ENCODE measurements at places on chromosomes 4 and X. TPM values are rescaled to one million over a fixed set of nuclear protein-coding genes. Genes with fewer than 3 reads are reported as not detected.

PPBP gene
- 0.54 TPM for polyA plus RNA-seq

SLC10A7 gene
- polyA plus RNA-seq: 1.8 TPM

HEPH gene
- 8.1 TPM for polyA plus RNA-seq

GABRQ gene
- polyA plus RNA-seq: 2.1 TPM

DGKK gene
- polyA plus RNA-seq: not detected

SPANXB1 gene
- not detected for polyA plus RNA-seq

FGF2 gene
- 1.8 TPM for polyA plus RNA-seq

ZNF330 gene
- 12.2 TPM for polyA plus RNA-seq

SMIM31 gene
- not detected for polyA plus RNA-seq

OTC gene
- polyA plus RNA-seq: not detected

CLDN24 gene
- not detected for polyA plus RNA-seq

P2RY4 gene
- not detected for polyA plus RNA-seq

TDO2 gene
- polyA plus RNA-seq: 0.32 TPM

SOWAHB gene
- polyA plus RNA-seq: 0.29 TPM

CTAG2 gene
- polyA plus RNA-seq: not detected

CSN1S1 gene
- polyA plus RNA-seq: not detected

MAGEA8 gene
- polyA plus RNA-seq: not detected

MAGEA2B gene
- 2.6 TPM for polyA plus RNA-seq

RBM46 gene
- polyA plus RNA-seq: not detected

PLK4 gene
- 2.5 TPM for polyA plus RNA-seq

HGFAC gene
- polyA plus RNA-seq: 0.88 TPM

HSFX1 gene
- polyA plus RNA-seq: 2.5 TPM

SSX4B gene
- not detected for polyA plus RNA-seq

SFRP2 gene
- polyA plus RNA-seq: 10.1 TPM

GDPD2 gene
- polyA plus RNA-seq: 2.1 TPM

MAPK10 gene
- 31.1 TPM for polyA plus RNA-seq

ZNF732 gene
- not detected for polyA plus RNA-seq

LNX1 gene
- 6.6 TPM for polyA plus RNA-seq

NDST3 gene
- 0.17 TPM for polyA plus RNA-seq

GAGE13 gene
- polyA plus RNA-seq: not detected

ARX gene
- 1.6 TPM for polyA plus RNA-seq

RIBC1 gene
- polyA plus RNA-seq: 4.4 TPM

HERC6 gene
- polyA plus RNA-seq: 3.4 TPM

HTN1 gene
- polyA plus RNA-seq: not detected

BMPR1B gene
- polyA plus RNA-seq: 1.1 TPM

ZNF674 gene
- polyA plus RNA-seq: 0.83 TPM

TMEM164 gene
- polyA plus RNA-seq: 45.8 TPM

CPZ gene
- 2.9 TPM for polyA plus RNA-seq

CXCR3 gene
- polyA plus RNA-seq: not detected

CXCL9 gene
- not detected for polyA plus RNA-seq

SPIN4 gene
- 12.5 TPM for polyA plus RNA-seq

DNAAF6 gene
- not detected for polyA plus RNA-seq

FRG2 gene
- not detected for polyA plus RNA-seq

NSUN7 gene
- 6.9 TPM for polyA plus RNA-seq

AGA gene
- 10.4 TPM for polyA plus RNA-seq

F8A3 gene
- polyA plus RNA-seq: 7.9 TPM

SLBP gene
- 84.2 TPM for polyA plus RNA-seq

PAGE4 gene
- polyA plus RNA-seq: not detected

S100G gene
- polyA plus RNA-seq: not detected

TCEAL5 gene
- polyA plus RNA-seq: 38.4 TPM

WDR17 gene
- 1.6 TPM for polyA plus RNA-seq

CLIC2 gene
- 0.64 TPM for polyA plus RNA-seq
